ENCODE measurements at places on chromosomes 3 and 15.

DNA sequence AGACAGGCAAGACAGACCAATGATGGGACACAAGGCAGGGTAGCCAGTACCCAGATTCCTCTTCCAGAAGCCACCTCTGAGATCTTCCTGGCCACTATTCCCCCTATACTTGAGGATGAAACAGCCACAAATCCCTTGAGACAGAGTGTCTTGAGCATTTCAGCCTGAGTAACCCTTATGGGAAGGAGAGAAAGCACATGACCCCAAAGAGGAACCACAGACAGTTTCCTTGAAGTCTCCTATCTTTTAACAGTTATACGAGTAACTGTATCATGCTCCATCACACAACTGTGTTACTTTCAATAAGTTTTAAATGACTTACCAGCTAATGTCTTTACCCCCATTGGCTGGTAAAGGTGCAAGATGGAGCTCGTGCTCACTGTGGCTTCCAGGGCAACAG, 9.3 kb downstream of the VIPR1 start:
- DNase-seq: no peak

GRCh38 chr3:23277688-23278087, 74.6 kb downstream of the UBE2E2 start:
- no peak for DNase-seq

DNA sequence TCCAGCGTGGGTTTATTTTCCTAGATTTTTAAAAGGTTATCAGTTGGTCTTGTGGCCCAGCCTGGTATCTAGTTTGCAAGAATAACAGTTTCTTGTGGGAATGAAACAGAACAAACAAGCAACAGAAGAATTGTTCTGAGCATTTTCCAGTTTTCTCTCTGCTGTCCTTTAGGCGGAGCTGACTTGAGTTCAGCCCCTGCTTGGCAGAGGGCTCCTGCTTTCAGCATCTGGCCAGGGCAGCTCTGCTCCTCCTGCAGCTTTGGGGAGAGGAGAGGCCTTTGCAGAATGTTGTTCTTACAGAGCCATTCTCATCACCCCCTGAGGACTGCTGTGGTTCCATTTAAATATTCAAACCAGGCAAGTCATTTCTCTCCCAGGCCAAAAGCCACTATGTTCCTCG, 117.7 kb downstream of the ALDH1A2 start:
- DNase-seq: no peak

GRCh38 chr15:79644091-79644490, 212.0 kb downstream of the MINAR1 start:
- DNase-seq: no peak

DNA sequence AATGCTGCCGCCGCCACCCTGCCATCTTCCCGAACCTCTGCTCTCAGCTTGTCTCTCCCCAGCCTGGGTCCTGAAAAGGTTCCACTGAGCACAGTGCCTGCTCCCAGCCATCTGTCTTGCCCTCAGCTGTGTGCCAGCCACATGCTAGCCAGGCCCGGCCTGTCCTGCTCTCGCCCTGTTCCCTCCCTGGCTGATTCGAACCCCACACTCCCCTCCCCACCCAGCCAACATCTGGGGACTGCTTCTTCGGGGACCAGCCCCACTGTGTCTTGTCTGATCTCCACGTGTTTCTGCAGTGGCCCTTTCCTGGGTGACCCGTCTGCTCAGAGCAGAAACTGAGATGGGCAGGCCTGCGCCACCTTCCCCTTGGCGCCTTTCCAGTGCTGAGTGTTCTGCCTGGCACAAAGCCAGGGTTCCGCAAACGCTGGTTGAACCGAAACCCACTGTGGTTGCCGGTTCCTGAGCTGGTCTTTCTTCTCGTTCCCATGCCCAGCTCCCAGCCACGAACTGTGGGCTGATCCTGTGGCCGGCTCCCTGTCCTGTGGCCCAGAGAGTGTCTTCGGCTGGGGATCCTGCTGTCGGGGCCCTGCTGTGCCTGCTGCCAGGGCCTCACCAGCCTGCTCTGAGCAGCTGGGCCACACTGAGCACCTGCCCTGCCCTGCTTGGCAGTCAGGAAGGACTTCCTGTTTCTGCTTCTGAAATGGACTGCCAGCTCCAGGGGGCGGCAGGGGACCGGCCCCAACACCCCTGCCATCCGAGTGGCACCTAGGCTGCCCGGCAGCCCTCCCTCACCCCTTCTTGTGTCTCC, 62.7 kb upstream of the KLF13 start:
- DNase-seq: peak; percentile 53

DNA sequence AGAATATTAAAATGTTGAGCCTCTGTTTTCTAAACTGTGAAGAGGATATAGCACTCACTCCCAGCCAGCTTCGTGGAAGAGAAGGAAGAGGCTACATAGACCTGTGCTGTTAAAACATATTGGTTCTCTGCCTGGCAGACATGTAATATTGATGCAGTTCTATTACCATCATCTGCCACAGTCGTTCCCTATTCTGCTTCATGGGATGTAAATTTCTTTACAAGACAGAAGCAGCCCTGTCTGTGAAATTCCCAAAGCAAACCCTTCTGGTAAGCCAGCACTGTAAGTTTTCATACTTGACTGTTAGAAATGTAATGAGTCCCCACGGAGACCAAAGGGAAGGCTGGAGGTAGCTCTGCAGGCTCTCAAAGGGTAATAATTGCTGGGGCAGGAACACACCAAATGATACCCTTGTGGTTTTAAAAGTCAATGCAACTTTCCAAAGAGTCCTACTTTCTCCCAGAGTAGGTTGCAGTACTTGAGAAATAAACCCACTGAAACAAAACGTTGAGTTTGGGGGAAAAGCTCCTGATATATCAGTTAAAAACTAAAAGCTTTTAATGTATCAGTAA, 129.9 kb upstream of the HES1 start:
- DNase-seq: no peak

DNA sequence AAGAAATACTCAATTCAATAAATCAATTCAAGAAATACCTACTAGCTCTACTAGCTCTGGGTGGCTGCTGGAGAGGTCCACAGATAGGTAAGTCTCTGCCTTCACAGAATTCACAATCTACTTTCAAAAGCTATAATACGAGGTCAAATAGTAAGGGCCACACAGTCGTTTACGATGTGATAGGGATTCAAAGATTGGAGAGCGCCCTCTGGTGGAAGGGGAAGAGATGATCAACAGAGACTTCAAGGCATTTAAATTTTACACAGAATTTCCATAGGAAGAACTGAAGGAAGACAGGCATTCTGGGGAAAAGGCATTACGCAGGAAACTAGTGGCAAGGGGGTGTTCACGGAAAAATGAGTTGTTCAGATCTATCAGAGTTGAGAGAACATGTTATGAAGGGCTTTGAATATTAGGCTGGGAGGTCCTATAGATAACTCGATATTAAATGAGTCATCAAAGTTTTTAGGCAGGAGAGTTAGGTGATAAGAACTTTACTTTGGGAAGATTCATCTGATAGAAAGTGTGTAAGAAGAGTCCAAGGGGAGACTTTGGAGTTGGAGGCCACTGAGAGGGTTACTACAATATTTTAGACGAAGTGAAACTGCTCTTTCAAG, 128.8 kb downstream of the FRMD5 start:
- peak; percentile 51 for DNase-seq

DNA sequence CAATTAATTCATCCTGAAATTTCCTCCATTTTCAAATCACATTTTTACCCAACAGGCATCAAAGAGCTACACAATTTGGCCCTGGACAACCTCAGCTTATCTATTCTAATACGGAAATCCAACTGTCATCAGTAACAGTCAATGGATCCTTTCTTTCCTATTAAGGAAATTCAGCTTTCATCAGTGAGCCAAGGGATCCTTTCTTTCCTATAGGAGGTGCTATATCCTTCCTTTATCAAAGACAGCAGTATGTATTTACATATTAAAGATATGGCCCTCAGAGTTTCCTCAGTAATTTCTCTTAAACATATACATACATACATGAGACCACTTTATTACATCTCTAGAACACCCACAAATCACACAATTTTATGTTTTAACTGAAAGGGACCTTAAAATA, 10.1 kb downstream of the DHX36 start:
- no peak for DNase-seq

DNA sequence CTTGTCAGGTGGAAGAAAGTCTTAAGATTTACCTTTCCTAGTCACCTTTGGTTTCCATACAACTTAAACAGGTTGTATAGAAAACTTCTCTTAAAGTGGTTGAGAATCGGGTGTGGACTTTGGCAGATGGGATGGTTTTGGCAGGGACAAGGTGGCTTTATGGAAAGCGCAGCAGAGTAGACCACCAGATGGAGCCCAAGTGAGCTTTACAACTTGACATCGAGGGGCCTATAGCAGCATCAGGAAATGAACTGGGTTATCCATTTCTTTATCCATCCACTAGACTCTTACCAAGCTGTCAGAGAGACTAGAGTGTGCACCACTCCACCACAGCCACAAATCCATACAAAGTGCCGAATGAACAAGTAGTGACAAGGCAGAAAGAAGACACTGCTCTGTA, 85.3 kb upstream of the MBNL1 start:
- DNase-seq: peak; percentile 28

DNA sequence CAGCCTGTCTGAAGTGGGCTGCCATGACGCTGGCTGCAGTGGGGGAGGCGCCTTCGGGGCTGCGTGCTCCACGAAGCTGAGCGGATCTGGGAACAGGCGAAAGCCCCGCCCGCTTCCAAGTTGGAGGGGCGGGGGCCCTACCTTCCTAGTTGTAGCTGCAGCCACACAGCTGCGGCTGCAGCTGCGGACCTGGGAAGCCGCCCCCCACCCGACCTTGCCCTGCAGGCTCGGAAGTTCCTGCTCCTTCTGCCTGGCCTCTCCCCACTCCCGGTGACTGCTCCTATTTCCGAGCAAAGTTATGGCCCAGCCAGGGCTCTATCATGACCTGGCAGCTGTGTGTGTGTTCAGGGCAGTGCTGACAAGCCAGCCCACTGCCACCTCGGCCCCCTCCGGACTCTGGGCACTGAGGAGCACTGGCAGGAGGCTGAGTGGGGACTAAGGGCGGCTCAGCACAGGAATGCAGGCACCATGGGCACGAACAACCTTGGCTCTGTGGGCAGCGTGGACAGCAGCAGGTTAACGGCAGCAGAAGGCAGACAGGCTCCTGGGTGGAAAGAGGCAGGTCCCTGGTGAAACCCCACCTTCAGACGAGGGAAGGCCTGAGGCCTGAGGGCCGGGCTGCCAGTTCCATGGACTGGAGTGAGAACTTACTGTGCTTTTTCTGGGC, 352.4 kb upstream of the TMCO5A start:
- no peak for DNase-seq

DNA sequence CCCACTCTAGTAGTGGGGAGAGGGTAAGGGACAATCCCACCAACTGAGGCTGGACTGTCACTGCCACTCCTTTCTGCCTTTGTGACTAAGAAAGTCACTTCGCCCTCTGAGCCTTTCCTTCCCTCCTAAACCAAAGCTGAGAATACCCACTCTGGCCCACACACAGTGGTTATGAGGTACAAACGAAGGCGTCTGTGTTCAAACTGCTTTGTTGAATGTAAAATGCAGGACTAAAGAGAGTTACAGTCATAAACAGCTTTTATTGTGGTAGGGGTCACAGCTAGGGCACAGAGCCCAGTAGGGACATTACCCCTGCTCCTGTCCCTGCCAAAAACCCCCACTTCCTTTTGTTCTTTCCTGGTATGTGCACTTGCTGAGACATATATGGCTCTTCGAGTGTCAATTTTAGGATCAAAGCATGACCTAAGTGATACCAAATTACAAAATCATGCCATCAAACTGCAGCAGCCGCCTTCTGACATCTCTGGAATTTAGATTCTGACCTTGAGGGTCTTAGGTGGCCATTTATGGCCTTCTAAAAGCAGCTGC, 45.1 kb downstream of the CTDSPL start:
- DNase-seq: no peak

GRCh38 chr15:70111203-70112073, 13.7 kb upstream of the TLE3 start:
- DNase-seq: no peak

DNA sequence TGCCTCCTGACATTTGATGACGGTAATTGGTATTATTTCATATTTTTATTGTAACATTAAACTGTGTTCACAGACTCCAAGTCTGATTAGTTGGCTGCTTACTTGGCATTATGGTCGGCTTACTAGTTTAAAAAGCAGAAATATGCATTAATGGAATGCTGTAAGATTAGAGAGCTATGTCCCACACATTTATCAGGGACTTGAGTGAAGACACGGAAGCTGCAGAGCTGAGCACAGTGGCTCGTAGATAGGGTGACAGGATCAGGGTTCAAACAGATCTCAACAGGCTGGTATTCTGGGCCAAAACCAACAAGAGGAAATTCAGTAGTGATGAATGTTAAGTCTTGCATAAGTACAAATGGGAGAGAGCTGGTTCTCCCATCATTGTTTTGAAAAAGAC, 113.8 kb downstream of the ADAMTSL3 start:
- no peak for DNase-seq

DNA sequence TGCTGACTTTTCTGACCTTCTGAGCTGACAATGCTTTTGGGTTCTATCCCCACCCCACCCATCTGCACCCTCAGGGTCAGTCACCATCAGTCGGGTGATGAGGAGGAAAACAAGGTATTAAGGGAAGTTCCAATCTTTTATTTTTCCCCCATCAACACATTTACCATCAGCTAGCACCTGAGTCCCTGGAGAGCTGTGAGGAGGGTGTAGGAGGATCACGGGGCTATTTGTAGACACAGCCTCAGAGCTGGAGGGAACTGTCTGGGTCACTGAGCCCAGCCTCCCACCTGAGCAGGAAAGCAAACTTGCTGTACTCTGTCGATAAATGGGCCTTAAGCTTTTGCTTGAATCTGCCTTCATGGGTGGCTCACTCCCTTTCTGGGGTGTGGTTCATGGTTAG, 24.8 kb upstream of the ZFAND6 start:
- DNase-seq: no peak

GRCh38 chr3:141279077-141279967, 47.7 kb downstream of the PXYLP1 start:
- no peak for DNase-seq

DNA sequence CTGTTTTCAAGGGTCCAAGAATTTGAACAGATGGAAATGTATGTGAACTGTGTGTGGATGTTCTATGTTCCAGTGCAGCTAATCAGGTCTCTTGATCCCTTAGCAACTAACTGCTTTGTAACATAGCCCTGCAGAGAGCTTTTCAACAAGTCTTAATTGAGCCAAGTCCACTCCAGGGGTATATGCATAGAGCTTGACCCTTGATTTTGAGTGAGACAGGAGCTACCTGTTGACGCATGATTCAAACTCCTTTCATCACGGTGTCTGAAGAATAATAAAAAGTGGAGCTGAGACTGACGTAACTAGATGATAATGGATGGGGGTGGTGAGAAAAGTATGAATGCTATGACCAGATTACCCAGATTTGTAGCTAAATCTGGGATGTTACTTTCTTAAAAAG, 93.3 kb upstream of the CCDC54 start:
- no peak for DNase-seq

DNA sequence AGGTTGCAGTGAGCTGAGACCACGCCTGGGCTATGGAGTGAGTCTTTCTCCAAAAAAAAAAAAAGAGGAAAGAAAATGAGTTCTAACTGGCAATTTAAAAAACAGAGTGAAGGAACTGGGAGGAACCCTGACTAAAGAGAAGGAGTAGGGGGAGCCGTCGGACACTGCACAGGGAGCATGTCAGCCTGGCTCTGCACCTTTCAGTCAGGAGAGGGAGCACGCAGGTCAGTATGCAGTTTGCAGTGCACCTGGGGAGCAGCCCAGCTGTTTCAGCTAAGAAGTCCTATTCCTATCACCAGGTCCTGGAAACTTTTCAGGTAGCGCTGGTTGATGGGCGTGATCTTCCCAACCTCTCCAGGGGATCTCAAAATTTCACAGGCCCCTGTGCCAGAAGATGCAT, 14.9 kb upstream of the ZXDC start:
- no peak for DNase-seq
